ENCODE measurements at places on chromosomes 11 and 22.

DNA sequence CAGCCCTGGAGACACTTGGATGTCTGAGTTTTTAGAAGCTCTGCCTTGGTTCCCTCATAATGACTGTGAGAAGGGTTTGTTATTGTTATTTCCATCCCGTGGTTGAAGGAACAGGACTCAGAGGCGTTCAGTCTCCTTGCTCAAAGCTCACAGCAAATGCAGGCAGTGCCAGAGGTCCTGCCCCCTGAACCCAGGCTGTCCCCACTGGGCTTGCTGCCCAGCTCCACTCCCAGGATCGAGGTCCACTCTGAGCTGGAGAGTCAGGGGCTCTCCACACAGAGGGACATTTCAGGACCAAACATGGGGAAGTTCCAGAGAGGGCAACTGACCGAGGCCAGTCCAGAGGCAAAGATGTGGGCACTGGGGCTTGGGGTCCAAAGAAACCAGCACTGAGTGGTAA, 14.8 kb downstream of the FGF4 start:
- DNase-seq = no peak

- no peak for DNase-seq
These were observed 84.6 kb upstream of the NAV2 start for GRCh38 chr11:19628018-19628417.

DNA sequence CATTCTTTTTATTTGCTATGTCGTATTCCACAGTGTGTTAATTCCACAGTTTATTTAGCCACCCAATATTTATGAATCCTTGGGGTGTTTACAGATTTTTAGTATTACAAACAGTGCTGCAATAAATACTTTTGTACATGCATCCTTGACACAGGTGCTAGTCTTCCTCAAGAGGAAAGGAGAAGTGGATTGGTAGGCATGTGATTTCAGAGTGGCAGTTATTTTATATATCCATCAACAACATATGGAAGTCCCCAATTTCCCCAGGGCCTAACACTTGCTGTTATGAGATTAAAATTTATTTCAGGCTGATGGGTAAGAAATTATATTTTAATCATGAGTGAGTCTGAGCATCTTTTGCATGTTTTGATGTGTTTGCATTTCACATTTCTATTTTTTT, 17.9 kb downstream of the TRIM44 start:
- no peak for DNase-seq

DNA sequence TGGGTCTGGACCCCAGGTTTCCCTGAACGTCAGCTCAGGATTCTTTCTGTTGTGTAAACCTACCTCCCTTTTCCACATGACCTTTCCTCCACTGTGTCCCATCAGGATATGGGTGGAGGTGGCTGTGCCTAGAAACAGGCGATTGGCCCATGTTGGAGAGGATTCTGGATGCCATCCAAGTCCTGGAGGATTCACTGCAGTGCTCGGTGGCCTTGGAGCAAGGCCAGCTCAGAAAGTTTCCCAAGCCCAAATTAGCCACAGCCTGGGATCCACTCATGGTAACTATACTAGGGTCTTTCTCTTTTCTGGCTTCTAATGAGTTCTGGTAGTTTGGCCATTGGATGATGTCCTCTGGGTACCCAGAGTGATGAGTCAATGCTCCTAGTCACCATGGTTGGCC, 141.6 kb downstream of the SNX19 start:
- DNase-seq = no peak

- DNase-seq = no peak
These were observed 309.5 kb downstream of the CADM1 start for GRCh38 chr11:115194802-115195110.

All from inflammatory macrophage treated with lipopolysaccharide for 4 hours (primary cell).